NCI-H1930 (cell line): ENCODE measurements at places on chromosomes 5 and 9.

DNA sequence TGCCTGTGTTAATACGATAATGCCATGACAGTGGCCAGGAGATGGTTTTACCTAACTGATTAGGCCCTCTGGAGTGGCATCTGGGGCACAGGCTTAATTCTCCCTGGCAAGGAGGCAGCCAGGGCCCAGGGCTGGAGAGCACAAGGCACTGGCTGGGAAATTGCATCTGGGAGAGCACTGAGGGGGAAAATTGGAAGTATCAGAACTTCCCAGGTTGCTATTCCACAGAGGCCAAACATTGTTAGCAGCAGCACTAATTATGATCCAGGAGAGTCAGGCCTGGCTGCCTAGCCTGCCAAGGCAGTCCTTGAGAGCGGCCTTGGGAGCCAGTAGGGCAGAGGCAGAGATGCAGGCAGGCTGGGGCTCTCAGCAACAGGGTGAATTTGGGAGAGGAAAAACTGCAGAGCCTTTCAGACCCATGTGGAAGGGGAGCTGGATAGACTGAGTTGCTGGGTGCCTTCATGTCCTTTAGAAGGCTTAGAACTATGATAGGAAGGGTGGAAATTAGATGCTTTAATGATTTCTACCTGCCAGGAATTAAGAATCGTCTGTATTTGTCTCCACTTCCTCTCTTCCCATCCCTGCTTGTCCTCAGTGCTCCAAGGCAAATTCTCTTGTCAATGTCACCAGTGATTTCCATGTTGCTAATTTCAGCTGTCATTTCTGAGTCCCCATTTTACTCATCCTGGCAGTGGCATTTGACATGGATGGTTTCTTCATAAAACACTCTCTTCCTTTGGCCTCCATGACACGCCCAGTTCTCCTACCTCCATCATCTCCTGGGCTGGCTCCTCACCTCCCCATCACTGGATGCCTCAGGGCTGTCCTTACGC is 56.1 kb upstream of the HSPA9 start:
- no peak for DNase-seq

DNA sequence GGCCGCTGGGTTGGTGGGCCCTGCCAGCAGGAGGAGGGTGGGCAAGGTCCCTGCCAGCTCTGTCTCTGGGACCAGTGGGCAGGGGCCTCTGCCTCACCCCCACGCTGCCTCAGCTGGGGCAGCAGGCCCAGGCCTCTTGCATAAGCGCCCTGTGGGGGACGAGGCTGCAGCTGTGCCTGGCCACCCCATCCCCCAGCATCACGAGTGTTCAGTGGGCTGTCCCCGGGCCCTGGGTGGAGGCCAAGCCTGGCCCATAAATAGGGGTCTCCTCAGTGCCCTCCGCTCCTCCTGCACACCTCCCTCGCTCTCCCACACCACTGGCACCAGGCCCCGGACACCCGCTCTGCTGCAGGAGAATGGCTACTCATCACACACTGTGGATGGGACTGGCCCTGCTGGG is at the start of gene PTGDS:
Gene PTGDS (plus strand): TSS at position 282 of the 400 bp plus-strand sequence. CDS start 75 bp downstream, at position 357.
- DNase-seq = no peak

- DNase-seq = no peak
Observed at GRCh38 chr5:81789033-81789432, 38.1 kb upstream of the SSBP2 start.

DNA sequence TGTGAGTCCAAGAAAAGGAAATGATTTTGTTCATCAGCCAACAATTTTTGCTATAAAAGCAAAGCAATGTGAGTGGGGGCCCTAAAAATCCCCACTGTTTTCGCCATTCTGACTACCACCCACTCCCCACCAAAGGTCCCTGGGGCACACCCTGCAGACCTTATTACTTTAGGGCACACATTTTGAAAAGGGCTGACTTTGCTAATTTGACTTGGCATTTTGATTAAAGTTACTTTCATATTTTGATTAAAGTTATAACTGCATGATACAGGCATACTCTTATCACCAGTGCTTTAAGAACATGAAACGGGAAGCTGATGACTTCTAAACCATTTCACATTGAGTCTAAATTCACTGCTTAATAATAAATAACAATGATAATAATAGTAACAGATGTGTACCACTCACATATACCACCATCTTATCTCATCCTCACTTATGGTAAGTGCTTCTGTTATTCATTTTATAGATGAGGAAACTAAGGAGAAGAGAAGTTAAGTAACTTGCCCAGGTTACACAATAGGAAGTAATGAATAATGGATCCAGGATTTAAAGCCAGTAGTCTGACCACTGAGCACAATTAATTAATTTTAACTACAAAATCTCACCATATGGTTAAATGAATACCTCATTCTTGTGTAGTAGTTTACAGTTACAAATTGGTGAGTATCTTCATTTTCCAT is 25.4 kb upstream of the NR3C1 start:
- DNase-seq = no peak

DNA sequence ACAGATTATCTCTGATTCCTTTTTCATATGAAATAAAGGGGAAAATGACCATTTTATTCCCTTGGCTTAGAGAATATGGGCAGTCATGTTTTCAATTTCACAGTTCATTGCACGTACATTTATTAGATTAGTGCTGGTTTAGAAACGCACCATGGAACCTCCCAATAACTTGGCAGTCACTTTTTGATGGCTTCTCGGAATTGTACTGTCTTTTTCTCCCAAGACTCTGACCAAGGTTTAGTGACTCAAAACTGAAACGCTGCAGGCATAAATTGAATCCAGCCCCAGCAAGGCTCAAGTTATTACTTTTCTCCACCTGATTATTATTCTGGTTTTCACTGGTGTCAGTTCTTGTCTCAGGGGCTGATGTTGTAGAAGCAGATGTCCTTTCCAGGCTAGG is 55.6 kb upstream of the EGFLAM start:
- DNase-seq = no peak

DNA sequence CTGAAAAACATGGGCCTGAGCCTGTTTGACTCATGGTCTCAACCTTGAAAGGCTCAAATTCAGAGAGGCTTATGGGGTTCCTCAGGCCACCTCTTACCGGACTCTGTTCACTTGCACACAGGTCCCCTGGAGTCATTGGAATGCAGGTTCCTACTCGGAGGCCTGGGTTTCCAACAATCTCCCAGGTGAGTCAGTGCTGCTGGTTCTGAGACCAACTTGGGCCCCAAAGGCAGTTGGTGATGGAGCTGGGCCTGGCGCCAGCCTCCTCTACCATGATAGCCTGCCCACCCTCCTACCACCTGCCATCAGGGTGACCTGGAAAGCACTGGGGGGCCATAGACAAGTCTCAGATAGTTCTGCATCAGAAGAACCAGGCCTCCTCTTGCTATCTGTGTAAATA is 188.4 kb downstream of the RGS3 start:
- no peak for DNase-seq

- no peak for DNase-seq
Observed at GRCh38 chr5:178215280-178216002, 11.1 kb downstream of the HNRNPAB start.

- no peak for DNase-seq
Observed at GRCh38 chr5:42749020-42749419, 7.6 kb upstream of the CCDC152 start.

- DNase-seq = no peak
Observed at GRCh38 chr5:154811239-154811638, 39.2 kb downstream of the FAXDC2 start.

GRCh38 chr9:104927216-104927911 is 591 bp downstream of the ABCA1 start:
- no peak for DNase-seq

DNA sequence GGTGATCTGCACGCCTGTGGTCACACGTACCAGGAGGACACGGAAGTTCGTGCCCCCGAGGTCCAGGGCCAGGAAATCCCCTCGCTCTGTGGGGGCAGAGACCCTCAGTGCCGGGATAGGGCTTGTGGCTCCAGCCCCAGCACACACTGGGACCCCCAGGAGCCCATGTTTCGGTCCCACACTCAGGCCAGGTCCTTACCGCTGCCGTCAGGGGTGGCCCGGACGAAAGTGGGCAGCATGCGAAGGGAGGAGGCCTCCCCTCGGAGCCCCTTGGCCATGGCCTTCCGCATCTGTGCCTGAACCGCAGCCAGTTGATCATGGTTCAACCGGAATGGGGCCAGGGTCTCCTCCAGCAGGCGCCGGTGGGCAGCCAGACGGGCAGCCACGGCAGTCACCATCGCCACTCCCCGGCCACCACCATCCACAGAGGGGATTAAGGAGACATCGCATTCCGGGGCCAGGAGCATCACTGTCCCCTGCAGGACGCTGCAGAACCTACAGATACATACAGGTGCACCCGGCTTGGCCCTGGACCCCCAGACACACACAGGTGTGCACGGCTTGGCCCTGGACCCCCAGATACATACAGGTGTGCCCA is 11.8 kb downstream of the HK3 start:
- no peak for DNase-seq

DNA sequence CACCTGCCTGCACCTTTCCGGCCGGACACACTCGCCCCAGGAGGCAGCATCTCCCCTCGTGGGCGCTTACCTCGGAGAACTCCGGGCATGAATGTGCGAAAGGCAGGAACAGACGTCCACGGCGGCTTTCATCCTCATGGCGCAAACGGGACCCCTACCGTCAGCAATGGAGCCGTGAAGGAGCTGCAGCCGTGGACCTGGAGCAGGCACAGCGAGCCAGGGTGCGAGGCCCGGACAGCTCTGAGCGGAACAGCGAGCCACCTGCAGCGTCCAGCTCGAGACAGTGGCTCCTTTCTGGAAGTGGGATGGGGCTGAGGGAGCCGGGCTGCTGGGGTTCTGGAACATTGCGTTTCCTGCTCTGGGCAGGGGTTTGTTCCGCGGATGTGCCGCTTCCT is 7.8 kb upstream of the SLC6A19 start:
- DNase-seq = no peak

DNA sequence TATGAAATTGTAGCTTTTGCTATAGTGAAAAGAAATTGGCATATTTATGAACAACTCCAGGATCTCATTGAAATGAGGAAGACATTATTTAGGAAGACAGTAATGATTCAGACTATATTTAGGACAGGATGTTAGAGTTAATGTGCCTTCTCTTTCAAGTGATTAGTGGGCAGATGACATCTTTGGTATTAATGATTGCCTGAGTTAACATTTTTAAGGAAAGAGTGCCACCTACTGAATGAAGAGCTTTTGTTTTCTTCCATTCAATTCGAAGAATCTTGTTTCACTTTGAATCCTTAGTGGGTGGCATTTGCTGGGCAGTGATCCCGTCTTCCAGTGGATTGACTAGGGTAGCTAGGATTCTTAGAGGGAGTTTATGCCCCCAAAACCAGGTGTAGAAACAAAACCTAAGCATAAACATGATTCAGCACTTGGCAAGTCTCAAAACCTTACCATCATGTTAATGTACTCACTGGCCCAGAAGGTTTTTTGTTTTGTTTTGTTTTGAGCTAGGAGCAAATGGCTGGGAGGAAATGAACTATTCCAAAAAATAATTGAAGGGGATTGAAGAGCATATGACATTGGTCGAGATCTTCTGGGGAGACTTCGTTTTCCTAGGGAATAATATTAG is 23.2 kb downstream of the MAP3K1 start:
- DNase-seq = no peak

- no peak for DNase-seq
Observed at GRCh38 chr5:453725-454481, 10.9 kb downstream of the EXOC3 start.

- no peak for DNase-seq
Observed at GRCh38 chr5:133510634-133511262, 101.6 kb downstream of the FSTL4 start.

DNA sequence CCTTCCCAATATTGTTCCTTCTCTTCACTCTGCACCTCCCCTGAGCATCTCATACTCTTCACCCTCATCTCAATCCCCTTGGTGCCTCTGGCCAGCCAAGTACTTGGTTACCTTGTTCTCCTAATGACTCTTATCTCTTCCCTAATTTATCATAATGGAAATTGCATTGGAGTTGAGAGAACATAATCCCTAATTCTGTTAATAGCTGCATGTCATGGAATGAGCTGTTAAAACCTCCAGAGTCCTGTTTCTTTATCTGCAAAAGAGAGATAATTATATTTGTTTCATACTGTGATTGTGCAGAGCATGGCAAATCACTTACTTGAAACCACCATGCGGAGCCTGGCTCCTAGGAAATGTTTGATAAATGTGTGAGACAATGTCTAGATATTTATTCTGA is 1074.9 kb upstream of the DMAC1 start:
- DNase-seq = no peak

DNA sequence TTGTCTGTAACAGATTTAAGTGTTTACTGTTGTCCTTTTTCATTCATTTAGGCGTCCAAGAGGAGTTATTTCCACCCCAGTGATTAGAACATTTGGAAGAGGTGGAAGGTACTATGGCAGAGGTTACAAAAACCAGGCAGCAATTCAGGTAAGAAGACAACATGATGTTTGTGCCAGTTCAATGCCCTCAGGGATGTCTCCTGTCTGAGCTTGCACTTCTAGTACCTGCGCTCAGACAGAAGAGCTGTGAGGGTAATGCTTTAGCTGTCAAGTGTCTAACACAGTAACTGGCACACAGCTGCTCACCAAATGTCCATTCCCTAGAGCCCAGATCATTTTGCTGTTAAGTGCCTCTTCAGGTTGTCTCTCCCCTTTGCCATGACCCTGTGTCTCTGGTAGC is 14.2 kb upstream of the PHF2 start:
- DNase-seq = no peak

GRCh38 chr5:67338421-67338820 is 141.8 kb upstream of the CD180 start:
- no peak for DNase-seq

DNA sequence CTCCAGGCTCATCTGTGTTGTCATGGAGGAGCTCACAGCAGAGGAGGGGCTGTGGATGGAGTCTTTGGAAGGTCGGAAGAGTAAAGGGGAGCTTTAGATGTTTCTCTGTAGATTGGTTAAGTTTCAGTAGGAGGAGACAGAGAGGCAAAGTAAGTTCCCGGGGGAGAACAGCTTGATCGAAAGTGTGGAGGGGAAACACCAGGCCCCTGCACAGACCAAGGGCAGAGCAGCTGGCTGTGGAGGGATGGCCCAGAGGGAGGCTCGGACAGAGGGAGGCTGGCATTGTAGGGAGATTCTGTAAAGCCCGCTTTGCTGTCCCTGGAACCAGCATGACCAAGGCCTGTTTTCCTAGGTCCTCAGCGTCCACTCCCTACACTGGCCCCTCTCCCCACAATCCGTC is 5.3 kb upstream of the OR2V2 start:
- DNase-seq = no peak

GRCh38 chr5:132971483-132972435 is 8.3 kb upstream of the AFF4 start:
- DNase-seq = no peak

- DNase-seq = no peak
Observed at GRCh38 chr9:7844242-7844641, 44.7 kb upstream of the DMAC1 start.

DNA sequence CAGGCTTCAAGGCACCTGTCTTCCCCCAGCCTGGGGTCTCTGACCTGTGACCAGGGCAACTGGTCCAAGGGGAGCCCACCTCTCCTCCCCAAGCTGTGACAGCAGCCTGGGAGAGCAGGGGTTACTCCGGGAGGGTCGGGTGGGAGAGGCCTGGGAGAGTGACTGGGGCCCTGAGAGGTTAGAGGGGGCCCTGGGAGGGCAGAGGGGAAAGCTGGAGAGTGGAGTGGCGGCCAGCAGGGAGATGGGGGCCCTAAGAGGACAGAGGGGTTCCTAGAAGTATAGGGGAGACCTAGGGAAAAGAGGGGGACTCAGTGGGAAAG is 302 bp downstream of the LCN9 start:
- no peak for DNase-seq

- DNase-seq = peak; percentile 24
Observed at GRCh38 chr5:125401724-125402622, 655.5 kb upstream of the ZNF608 start.
